ENCODE measurements at places on chromosomes 5 and 9. TPM values are rescaled to one million over a fixed set of nuclear protein-coding genes. Genes with fewer than 3 reads are reported as not detected.

Gene RCL1
- 32.7 TPM for total RNA-seq

Gene CDHR2
- total RNA-seq: 0.35 TPM

DNA sequence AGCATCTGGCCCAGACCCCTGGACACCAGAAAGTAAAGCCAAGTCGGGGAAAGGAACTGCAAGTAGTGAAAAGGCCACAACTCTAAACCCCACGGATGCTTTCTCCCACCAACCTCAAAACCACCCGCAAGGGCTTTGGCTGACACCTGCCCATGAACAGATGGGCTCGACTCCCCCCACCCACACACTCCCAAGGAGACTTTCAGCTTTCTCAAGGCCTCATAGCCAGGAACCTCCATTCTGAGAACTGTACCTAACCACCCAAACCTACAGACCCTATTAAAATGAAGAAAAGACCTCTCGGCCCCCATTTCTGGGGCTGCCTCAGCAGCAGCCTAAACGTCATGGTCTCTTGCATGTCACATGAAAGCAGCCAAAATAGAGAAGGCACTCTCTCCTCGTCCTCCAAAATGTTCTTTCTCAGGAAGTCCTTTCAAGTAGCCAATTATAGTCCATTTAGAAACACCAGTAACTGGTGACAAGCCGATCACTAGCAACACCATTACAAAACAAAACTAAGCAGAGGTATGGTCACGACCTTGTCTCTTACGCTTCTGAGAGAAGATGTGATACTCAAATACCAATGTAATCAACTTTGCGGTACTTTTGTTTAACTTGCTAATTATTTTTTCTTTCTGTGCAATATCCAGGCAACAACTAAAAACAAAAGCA, 2.9 kb downstream of the B4GALT1 start:
- DNase-seq: no peak

DNA sequence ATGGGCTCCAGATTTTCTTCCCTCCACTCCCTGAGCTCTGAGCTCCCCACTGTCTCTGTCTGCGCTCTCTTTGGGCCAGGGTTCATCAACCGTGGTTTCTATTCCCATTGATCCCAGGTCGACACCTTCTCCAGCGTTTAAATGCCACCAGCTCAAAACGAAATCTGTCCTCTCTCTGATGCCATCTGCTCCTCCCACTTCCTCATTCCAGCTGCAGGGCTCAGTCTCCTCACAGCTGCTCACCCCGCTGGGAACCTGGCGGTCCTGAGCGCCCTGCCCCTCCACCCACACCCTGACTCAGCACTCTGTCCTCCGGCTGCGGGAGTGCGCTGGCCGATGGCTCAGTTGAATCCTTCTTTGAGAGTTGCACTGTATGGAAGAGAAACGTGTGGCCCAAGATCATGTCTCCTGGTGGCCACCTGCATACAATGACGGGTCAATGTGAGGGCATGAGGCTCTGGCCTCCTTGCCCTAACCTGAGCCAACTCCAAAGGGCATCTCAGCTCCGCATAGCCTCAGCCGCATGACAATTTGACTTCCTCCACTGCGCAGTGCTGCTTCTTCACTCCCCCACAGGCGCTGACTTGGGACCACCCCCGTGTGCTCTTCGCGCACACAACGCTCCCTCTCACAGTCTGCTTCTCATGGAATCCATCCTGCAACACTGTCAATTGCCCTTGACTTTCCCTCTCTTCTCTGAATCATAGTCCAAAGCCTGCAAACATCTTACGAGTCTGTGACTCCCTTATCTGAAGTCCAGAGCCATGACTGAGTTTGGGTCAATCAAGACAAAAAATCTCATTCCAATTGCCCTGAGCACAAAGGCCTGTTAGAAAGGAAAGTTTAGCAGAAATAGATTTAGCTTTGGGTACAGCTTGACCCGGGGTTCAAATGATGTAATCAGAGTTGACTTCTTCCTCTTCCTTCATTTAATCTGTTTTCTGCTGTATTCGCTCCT, 82.4 kb downstream of the PTCH1 start:
- no peak for DNase-seq

DNA sequence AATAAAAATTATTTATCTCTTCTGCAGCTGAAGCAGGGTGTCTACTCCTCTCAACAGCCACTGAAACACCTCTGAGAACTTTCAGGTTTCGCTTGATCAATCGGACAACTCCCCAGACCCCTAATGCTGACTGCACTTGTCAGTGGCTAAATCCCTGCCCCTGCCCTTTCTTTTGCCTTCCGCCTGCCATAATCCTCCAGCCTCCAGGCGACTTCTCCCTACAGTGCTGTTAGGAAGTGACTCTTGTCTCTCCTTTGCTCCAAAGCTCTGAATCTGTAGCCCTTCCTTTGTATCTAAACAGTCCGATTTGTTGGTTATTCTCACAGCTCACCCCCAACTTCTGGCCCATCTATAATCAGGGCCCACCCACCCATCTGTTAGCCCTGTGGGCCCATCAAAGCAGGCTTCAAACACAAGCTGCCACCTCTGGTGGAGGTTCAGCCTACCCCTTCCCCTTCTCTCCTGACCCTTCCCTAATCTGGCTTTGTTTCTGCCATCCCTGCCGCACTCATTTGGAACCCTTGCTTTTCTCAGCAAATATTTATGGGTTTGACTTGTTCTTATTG, 53.7 kb upstream of the IFNK start:
- no peak for DNase-seq

DNA sequence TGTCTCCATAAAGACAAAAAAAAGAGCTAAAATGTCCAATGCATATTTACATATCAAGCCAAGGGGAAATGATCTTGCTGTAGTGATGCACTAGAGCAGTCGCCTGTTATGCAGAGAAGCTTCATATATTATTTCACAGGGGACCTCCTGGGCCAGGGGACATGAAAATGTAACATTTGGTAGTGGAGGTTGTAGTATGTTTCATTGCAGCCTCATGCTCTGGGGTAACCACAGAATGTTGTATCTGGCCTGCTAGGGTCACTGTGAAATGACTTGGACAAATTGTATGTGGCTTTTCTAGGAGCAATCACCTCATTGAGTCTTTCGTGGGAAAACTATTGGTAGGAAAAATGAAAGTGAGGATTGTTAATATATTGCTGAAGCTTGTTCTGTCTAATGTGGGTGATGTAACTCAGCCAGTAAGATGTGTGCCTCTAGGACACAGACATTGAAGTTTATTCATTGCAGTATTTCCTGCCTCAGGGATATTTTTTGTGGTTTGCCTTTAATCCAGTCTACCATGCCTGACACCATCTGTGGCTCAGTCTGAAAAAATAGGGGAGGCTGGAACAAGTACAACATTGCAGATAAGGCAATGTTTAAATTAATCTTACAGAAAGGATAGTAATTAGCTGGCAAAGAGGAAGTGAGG, 430.8 kb upstream of the TNC start:
- DNase-seq: no peak
